Esophagus mucosa (tissue), 1 donor: ENCODE measurements at places on chromosomes 3 and 15. TPM values are rescaled to one million over a fixed set of nuclear protein-coding genes. Genes with fewer than 3 reads are reported as not detected.
A peak's percentile ranks its signal among the peaks of the same experiment; 100 is the strongest.

DNA sequence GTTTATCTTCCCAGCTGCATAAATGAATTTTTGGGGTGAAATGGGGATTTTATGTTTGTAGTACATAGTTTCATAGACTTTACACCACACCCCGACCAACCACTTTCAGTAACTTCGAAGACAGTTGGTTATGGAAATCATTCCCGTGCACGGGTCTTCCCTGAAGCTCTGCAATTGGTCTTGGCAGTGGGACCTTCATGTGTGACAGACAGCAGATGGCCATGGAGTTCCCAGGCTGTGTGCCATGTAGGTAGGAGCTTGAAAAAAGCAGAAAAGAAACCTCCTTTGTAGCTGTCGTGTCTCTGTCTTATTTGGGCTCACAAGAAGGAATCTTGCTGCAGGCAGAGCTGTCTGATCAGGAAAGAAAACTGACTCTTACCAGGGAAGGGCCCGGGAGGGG is 25.9 kb downstream of the EXOG start:
- no peak for ATAC-seq

CCR3 gene
- total RNA-seq = not detected

- ATAC-seq = no peak
Measured at GRCh38 chr15:31102039-31102321, 455 bp upstream of the TRPM1 start.

BNC1 gene
- total RNA-seq = 39.6 TPM

- no peak for ATAC-seq
Measured at GRCh38 chr3:10628891-10629670, 123.7 kb upstream of the ATP2B2 start.

SETD2 gene
- 26.6 TPM for total RNA-seq

HYAL1 gene
- total RNA-seq = 4.1 TPM

ADPGK gene
- 23.4 TPM for total RNA-seq

DNA sequence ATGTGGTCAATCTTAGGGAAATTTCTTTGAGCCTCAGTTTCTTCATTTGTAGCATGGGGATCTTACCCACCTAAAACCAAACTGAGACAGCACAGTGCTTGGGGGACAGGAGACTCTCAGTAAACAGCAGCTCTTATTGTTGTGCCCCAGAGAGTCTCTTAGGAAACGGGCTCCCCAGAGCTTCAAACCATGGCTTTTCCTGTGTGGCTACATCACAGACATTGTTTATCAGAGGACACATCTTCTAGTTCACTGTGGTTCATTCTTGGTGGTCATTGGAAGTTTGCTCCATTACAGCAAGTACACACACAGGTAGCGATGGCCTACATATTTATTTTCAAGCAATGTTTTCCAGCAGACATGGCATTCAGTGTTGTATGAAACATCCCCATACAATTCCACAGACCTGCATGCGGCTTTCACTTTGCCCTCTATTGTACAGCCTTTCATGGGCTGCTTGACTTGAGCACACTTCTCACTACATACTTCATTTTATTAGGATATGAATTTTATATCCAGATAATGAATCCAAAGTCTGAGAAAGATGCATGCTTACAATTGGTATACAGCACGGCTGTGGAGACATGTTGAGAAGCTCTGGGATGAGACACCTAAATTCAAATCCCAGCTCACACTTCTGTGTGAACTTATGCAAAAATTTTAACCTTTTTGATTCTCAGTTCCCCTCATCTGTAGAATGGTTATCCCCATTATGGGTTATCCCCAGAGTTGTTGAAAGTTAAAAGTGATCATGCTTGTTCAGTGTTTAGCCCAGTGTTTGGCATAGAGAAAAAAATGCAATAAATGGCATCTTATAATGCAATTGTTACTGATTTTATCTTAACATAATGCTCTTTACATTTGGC is 84.8 kb upstream of the ICE2 start:
- no peak for ATAC-seq

DNA sequence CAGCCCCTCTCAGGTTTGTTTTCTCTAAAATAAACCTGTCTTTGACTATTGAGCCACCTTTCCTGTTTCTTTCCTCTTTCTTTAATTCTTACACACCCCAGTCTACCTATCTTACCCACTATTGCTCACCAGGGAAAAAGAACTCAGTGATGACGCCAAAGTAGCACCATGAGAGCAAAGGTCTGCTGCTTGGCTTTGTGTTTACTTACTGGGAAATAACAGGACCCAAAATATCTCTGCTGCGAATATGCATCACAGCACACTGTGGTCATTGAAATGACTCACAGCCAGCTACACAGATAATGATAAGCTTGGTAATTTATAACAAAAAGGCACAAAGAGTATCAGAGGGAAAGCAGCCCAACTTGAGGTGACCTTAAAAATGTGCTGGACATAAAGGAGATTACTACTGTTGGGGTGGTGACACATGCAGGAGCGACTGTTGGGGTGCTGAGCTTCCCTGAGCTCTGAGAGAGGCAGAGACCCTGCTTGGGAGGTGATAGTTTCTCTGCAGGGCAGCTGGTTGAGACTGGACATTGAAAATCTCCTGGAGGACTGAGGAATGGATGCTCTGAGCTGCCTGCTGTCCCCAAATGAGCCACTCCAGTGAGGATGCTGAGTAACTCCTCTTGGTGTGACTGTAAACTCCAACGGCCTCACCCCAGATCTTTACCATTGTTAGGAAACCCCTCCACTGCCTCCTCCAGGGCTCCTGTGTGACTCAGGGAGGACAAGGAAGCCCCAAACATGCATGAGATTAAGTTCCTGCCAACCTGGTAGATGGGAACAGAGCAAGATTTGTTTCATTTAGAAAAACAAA is 14.5 kb downstream of the EFCAB12 start:
- no peak for ATAC-seq

RTP1 gene
- total RNA-seq = not detected

- ATAC-seq = no peak
Measured at GRCh38 chr3:113499081-113499480, 15.9 kb downstream of the SPICE1 start.

DNA sequence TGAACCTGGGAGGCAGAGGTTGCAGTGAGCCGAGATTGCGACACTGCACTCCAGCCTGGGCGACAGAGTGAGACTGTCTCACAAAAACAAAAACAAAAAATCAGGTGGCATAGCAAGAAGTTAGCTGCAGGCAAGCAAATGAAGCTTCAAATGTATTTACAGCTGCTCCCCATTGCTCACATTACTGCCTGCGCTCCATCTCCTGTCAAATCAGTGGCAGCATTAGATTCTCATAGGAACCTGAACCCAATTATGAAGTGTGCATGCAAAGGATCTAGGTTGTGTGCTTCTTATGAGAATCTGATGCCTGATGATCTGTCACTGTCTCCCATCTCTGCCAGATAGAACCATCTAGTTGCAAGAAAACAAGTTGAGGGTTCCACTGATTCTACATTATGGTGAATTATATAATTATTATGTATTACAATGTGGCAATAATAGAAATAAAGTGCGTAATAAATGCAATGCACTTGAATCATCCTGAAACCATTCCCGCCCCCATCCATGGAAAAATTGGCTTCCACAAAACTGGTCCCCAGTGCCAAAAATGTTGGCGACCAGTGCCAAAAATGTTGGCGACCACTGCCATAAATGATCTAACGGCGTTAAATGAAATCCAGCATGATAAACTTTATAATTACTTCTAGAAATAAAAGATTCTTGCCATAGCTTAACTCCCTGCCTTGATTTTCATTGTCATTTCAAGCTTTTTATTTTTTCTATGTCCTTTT is 616.7 kb upstream of the NAALADL2 start:
- ATAC-seq = no peak

SCG5 gene
- total RNA-seq = 0.80 TPM

- ATAC-seq = peak; percentile 81
Measured at GRCh38 chr15:35023804-35024203, 35.7 kb upstream of the ZNF770 start.

DNA sequence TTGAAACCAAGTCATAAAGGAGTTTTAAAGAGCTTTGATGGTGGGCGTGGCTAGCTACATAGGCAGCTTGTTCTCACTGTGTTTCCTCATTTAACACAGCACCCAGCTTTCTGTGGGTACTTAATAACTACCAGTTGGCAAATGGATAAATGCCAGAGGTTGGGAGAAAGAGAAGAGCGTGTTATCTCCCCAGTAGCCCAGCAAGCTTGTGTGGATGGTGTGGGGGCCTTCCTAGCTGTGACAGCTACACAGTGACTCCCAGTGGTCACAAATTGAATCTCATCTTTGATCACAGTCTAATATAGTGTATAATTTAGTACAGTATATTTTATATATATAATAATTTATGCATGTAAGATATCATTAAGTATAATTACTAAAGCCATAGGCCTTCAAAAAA is 984.1 kb downstream of the EPHA3 start:
- no peak for ATAC-seq

ADIPOQ gene
- total RNA-seq = 0.08 TPM

GRCh38 chr3:29642393-29643033 is 361.6 kb downstream of the RBMS3 start:
- ATAC-seq = peak; percentile 83

- no peak for ATAC-seq
Measured at GRCh38 chr15:61017627-61018026, 211.5 kb downstream of the RORA start.

DZIP1L gene
- 2.4 TPM for total RNA-seq

DNA sequence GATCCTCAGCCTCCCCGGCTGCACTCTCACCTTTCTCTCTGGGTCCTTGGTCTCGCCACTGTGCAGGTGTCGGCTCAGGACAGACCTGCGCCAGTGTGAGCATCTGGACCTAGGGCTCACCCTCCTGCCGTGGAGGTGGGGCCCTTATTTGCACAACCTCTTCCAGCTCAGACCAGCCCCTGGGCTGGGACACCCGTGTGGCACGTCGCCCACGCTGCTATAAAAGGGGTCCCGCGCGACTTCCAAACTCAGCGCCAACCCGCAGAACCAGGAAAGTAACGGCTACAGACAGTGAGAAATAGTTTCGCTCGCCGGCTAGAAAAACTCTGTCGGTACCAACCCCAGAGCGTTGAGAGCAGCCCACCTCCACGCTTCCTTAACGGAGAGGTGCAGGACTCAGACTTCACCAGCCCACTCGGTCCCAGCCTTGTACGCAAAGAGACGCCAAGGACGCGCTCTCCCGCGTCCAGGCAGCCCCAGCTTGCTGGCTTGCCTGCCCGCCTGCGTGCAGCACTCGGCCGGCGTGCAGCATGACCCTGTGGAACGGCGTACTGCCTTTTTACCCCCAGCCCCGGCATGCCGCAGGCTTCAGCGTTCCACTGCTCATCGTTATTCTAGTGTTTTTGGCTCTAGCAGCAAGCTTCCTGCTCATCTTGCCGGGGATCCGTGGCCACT is at the start of the genes DUOX2 and DUOXA2:
Gene DUOX2, minus strand, starts transcription at position 97 of the 675 bp plus-strand sequence. CDS start 761 bp downstream, outside the sequence.
Gene DUOXA2, plus strand, starts transcription at position 251 of the 675 bp plus-strand sequence. Its CDS starts 280 bp downstream, at position 531.
- ATAC-seq = peak; percentile 46

FRMD4B gene
- total RNA-seq = 35.1 TPM

DNA sequence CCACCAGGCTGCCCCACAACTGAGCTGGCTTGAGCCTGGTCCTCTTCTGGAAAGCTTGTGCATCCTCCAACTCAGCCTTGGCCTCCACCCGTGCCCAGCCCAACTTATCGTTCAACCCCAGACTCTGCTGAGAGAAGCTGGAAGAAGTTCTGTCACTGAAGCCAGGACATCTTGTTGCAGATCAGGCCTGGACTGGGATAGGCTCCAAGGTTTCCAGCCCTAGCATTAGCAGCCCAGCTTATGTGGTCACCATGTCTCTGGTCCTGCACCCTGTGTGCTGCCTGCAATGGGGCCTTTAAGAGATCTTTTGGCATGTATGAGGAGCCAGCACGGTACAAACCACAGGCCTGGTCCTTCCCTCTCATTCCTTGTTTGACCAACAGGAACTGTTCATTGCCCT is 15.2 kb upstream of the CAMP start:
- ATAC-seq = peak; percentile 20

STXBP5L gene
- total RNA-seq = not detected

GRCh38 chr3:140552898-140553297 is 125.0 kb upstream of the TRIM42 start:
- peak; percentile 36 for ATAC-seq

RAB27A gene
- 12.6 TPM for total RNA-seq

CAND2 gene
- total RNA-seq = 1.1 TPM

DNA sequence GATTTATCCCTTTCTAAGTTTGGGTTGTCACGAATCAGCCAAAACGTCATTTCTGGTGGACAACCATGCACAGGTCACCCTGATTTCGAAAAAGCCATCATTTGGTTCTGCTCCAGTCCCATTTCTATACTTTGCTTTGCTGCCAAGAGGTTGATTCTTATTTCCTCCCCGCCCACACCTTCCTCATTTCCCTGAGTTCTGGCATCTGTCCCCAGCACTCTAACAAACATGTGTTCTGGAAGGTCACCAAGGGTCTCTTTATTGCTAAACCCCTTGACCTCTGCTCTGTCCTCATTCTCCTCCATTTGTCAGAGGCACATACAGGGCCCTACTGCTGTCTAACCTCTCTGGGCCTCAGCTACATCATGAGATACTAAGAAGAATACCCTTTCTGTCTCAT is 36.4 kb upstream of the PTPRG start:
- no peak for ATAC-seq

TLR9 gene
- total RNA-seq = 0.04 TPM

GRCh38 chr3:132783152-132783551 is 60.9 kb upstream of the NPHP3 start:
- ATAC-seq = no peak

TAMM41 gene
- 13.6 TPM for total RNA-seq

DNA sequence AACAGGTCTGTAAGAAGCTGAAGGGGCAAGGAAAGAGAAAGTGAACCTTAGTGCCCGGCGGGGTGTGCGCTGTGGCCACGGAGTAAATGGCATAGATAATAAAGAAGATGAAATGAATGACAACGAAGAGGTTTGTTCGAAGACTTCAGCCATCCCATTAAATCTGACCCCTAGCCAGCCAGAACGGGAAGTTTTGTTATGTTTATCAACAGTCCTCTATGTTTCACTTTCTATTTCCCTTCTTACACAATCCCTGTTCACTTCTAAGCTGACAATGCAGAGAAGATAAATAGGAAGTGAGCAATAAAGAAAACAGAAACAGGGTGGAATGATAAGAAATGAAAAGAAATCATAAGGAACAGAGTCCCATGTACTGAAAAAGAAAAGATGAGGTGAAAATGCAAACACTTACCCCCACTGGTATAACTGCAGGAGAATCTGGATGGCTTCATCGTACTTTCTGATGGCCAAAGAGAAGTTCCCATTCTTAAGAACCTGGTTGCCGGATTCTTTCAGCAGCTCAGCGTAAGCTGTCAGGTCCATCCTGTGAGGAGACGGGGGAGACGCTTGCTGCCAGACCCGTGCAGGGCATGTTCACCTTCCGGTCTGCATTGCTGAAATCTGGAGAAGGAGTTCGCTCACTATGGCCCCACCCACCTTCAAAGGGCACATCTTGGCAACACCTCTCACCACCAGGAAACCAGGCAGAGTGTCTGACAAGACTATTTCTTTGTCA is 36.8 kb downstream of the TRANK1 start:
- ATAC-seq = peak; percentile 72
